ENCODE measurements at places on chromosomes 5 and 9.

GRCh38 chr9:131965103-131965502 lies 114.6 kb downstream of the MED27 start:
- no peak for DNase-seq

GRCh38 chr9:107707428-107707837 lies 217.9 kb upstream of the KLF4 start:
- no peak for DNase-seq

DNA sequence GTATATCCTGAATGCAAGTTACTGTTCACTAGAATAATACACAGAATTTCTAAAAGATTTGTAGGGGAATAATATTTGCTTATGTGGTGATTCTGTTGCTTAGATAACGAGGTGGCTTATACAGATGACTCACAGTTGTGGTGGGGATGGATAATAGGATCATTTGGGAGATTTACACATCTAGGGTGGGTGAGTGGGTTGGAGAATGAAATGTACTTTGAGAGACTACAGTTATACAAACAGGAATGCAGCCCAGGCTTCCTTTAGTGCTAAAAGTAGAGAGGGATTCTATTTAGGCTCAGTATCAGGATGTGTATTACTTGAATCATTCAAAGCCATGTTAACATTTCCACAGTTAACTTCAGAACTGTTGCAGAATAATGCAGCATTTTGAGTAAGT lies 1.8 kb downstream of the CTXN3 start:
- no peak for DNase-seq

DNA sequence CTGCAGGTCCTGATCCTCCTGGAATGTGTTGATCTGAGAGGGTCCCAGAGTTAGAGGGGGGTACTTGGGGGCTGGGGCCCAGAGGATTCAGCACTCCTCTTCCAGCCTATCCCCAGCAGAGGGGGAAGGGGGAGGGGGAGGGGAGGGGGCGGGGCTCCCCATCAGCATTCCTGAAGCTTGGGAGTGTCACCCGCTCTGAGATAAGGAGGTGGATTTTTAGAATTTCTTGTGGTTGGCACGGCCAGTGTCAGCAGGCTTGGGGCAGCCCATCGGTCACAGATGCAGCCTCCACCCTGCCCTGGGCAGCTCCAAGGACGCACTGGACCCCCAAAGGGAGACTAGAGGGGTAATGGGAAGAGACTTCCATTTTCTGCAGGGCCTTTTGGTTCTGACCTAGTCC lies 5.3 kb downstream of the FGF18 start:
- DNase-seq, result no peak

- no peak for DNase-seq
These were observed 399.0 kb downstream of the IRX1 start for GRCh38 chr5:3994628-3995027.

- DNase-seq, result no peak
These were observed 26.9 kb downstream of the INVS start for GRCh38 chr9:100125910-100126309.

DNA sequence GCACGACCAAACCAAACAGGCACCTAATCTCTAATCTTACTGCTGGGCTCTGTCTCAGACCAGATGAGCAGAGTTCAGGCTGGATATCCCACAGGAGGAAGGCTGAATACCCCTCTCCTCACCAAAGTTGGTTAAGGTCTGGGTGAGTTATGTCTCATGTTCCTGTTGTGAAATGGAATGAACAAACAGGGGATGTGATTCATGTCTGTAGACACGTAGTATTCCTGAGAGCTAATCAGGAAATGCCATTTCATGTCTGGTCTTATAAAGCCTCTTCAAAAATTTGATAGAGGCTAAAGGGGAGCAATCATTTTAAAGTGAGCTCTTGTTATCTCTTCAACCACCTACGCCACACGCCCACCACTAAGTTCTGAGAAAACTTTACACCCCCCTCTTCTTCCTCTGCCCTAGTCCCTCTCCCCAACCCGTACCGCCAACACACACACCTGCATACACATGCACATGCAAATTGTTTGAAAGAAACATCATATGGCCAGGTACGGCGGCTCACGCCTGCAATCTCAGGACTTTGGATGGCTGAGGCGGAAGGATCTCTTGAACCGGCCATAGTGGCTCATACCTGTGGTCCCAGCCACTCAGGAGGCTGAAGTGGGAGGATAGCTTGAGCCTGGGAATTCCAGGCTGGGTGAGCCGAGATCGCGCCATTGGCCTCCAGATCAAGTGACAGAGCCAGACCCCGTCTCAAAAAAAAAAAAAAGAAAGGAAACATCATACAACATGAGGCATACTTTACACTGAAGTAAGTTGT lies 69.8 kb upstream of the RAI14 start:
- DNase-seq, result no peak

GRCh38 chr5:76704131-76704663 lies 11.7 kb upstream of the F2R start:
- DNase-seq, result no peak

DNA sequence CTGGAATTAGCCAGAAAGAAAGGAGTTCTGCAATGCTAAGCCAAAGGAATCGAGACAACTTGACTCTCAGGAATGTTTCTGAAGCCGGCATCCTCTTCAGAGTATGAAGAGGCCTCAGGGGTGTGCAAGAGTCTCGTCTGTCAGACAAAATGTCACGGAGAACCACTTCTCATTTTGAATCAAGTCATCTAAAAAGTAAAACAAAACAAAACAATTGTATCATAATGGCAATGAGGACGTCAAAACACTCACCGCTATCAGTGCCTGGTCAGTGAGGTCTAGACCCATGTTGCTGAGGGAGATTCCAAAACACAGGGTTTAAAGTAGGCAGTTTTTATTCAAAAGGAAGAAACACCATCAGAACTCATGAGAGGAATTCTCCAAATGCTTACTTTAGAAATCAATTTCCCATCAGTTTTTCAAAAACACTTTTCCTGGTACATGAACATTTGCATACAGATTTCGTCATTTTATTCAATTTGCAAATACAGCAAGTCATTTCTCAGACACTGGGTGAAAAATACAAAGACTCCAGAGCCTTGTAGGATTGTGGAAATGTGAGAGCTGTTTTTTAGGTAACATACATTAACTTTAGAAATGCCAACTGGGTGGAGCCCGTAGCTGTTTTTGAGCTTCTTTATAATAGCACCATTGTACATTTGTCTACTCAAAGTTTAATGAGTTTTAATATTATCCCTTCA lies 89.5 kb upstream of the MAP3K1 start:
- no peak for DNase-seq

DNA sequence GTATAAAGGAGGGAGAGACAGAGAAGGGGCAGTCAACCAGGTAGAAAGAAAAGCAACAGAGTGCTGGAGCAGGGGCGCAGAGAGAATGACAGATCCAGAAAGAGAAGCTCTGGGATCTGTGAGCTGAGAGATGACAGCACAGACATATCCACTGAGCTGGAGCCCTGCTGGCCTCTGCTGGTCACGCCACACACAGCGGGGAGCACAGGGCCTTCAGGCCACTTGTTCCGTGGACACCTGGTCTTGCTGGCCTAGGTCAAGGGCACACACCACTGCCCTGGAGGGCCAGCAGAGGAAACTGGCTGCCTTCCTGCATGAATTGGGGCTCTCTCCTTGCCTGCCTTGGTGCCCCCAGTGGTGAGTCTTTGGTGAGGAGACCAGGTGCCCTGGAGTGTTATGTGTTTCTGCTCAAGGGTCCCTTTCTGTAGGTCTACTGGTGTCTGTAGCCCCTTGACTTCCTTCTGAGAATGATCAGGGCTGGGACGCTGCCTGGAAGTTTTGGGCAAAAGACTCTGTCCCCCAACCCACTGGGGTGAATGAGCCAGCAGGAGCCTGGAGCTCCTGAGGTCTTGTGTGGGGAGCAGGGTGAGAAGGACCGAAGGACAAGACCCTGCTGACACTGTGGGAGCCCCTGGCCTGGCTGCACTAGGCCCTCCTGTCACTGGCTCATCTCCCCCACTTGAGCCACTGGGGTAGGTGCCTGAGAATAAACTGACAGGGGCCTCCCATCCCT lies 59.2 kb upstream of the ADAMTS2 start:
- no peak for DNase-seq

- no peak for DNase-seq
These were observed 160.8 kb upstream of the CDKN2B start for GRCh38 chr9:22169727-22170503.

DNA sequence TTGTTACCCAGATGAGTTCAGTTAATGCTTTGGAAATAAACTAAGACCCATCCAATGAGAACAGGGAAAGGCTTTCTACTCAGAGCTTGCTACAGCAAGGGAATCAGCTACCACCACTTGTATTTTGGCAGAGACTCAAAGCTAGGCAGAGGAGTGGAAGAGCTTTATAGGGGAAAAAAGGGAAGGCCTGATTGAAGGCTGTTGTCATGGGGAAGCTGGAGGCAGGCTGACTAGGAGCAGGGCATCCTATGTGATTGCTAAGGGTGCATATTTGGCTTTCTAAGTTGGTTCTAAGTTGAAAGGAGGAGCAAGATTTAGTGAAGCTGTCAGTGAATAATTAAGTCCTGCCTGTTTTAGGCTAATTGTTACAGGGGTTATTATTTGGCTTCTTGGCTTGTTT lies 115.5 kb downstream of the PTTG1 start:
- no peak for DNase-seq

- no peak for DNase-seq
These were observed 72.1 kb downstream of the RAI14 start for GRCh38 chr5:34728236-34728635.

DNA sequence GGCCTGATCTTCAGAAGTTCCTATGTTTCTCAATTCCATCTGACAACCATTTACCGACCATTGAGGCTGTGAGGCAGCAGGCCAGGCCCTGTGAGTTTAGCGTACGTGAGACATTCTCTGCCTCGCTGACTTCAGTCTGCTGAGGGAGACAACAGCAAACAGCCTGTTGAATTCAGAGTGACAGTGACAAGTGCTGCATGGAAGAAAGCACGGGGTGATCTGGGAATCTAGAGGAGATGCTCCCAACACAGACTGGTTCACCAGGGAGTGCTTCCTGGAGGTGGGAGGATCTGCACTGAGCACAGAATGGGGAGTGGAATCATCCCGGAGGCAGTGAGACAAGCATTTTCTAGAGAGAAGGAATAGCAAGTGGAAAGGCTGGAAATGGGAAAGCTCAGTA lies 10.0 kb upstream of the DDX41 start:
- DNase-seq, result no peak

DNA sequence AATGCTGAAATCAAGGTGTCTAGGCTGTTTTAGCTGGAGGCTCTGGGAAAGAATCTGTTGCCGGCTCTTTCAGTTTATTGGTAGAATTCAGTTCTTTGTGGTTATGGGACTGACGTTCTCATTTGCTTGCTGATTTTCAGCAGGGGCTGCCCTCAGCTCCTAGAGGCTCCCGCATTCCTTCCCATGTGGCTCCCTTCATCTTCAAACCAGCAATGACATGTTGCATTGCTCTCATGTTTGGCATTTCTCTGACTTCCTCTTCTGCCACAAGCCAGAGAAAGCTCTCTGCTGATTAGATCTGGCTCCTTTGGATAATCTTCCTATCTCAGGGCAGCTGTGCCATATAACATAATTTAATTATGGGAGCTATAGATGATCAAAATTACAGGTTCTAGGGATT lies 360.3 kb downstream of the LRRC70 start:
- DNase-seq, result no peak

DNA sequence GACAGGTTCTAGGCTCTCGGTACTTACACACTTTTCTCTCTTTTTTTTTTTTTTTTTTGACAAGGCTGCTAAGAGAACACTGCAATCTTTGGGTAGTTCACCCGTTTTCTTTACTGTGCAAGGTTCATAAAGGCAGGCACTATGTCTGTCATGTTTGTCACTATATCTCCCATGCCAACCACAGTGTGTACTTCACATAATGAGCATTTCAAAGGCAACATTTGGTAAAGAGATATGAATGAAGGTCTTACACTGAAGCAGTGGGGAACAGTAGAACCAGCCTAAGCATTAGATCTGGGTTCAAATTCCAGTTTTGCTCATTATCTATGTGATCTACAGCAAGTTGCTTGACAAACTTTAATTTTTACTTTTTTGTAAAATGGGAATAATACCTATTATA lies 1.5 kb upstream of the HMGCR start:
- no peak for DNase-seq

DNA sequence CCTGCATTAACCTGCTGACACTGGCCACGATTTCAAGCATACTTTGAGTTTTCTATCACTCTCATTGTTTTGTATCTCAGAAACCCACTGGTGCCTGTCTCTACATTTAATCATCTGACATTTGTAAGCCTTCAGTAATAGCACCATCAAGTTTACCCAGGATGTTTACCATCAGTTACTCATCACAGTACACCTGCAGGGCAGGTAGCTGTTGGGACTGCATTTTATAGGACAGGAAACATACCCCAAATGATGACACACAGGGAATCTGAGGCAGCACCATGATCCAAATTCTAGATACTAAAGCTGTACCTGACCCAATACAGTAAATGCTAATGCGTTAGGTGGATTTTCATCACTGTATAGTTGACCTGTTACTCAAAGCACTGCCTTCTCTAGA lies 114.2 kb downstream of the FEM1C start:
- no peak for DNase-seq

DNA sequence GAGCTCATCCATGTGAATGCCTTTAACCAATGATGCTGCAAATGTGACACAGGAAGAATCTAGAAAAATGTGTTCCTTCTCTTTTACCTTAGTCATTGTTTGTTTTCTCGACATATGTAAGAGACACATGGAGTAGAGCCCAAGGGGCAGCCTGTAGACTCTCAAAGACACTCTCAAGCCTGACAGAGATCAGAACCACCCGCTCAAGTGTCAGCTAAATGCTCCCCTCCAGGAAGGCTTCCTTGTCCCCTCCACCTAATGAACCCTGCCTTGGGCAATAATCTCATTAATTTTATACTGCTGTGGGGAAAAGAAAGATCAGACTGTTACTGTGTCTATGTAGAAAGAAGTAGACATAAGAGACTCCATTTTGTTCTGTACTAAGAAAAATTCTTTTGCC lies 157.4 kb downstream of the MUSK start:
- no peak for DNase-seq

GRCh38 chr5:145818604-145819003 lies 16.5 kb downstream of the PRELID2 start:
- no peak for DNase-seq

DNA sequence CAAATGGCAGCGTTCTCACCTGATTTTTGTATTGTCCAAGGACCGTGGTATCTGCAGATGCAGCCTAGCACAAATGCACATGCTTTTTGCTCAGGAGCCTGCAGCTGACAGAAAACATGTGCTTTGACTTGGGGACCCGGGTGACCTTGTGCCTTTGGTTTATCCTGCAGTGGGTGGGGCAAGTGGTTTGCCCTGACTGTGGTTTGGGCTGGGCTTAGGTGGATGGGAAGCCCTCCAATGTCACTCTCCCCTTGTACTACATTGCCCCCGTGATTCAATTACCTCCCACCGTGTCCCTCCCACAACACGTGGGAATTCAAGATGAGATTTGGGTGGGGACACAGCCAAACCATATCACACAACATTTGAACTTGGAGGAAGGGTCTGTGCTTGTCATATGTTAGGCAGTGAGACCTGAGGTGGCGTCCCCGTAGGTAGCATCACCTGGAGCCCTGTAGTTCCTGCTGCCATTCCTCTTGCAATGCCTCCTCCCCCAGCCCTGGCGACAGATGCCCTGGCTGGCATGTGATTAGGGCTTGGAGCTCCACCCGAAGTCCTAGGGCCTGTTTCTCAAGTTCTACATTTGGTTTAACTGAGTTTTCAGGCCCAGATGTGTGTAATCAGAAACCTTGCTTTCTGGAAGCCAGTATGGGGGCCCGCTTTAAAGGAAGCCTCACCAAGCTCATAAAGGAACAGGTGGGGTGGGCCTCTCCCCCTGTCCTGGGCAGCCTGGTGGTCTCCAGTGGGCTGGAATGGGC lies 2.1 kb downstream of the ANKRD33B start:
- no peak for DNase-seq

GRCh38 chr9:114513055-114513958 lies 8.0 kb upstream of the WHRN start:
- DNase-seq, result no peak

GRCh38 chr5:82244854-82245635 lies 33.1 kb downstream of the RPS23 start:
- DNase-seq, result no peak
